Lung (tissue), 17 donors: ENCODE measurements at places on chromosomes 16 and 17. TPM values are rescaled to one million over a fixed set of nuclear protein-coding genes. Genes with fewer than 3 reads are reported as not detected.

The RAB40C gene
- 58.9 TPM for total RNA-seq

The SNTB2 gene
- 32.5 TPM for total RNA-seq

The DDX52 gene
- total RNA-seq, result 18.3 TPM

The SBK1 gene
- 2.7 TPM for total RNA-seq

The CNTNAP4 gene
- 0.71 TPM for total RNA-seq

The SLFN12L gene
- 13.2 TPM for total RNA-seq

The ZACN gene
- total RNA-seq, result 0.25 TPM

The SEC14L5 gene
- 0.43 TPM for total RNA-seq

The KIFC3 gene
- total RNA-seq, result 84.6 TPM

The DNAH9 gene
- 35.3 TPM for total RNA-seq

The ZNF200 gene
- total RNA-seq, result 7.8 TPM

The TMEM132E gene
- 0.09 TPM for total RNA-seq

The RNF135 gene
- 42.1 TPM for total RNA-seq

The CFAP97D1 gene
- not detected for total RNA-seq

The PIMREG gene
- 0.58 TPM for total RNA-seq

The CMIP gene
- total RNA-seq, result 55.7 TPM

The ETV4 gene
- total RNA-seq, result 6.9 TPM
